Stimulated activated CD4-positive, alpha-beta T cell treated with anti-CD3 and anti-CD28 coated beads, Interleukin-2, amount 100 ng/mL, for 24 hours (primary cell): ENCODE measurements at places on chromosomes 3 and 15.

DNA sequence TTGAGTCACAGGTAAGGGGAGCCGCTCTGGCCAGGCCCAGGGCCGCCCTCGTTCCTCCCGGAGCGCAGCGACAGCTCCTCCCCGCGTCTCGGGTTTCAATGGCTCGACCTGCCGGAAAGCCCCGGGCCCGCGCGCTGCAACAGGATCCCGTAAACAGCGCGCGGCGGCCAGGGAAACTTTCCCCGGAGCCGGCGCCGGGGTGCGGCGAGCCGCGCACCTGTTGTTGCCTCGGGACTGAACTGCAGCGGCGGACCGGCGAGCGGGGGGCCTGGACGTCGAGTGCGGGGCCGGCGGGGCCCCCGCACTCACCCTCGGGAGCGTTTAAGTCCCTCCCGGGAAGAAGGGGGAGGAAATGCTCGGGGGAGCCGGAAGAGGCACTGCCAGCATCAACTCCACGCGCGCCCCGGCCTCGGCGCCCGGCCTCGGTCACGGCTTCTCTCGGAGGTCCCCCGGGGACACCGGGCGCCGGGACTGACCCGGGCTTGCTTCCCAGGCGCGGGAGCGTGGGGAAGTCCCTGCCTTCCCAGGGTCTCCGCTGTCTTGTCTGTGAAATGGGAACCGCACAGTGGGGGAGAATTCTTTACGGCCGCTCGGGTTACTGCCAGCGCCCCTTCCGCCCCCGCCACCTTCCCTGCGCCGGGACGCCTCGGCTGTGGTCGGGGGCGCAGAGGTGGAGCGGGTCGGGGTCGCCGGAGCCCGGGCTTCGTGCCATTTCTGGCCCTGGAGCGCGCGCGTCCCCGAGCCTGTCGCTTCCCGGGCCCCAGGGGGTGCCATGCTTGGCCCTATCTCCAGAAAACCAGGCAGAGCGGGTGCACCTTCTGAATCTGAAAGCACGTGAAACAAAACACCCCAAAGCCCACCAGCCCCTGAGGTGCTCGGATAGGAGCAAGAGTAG is 7.5 kb upstream of the PGPEP1L start:
- peak; percentile 26 for DNase-seq

DNA sequence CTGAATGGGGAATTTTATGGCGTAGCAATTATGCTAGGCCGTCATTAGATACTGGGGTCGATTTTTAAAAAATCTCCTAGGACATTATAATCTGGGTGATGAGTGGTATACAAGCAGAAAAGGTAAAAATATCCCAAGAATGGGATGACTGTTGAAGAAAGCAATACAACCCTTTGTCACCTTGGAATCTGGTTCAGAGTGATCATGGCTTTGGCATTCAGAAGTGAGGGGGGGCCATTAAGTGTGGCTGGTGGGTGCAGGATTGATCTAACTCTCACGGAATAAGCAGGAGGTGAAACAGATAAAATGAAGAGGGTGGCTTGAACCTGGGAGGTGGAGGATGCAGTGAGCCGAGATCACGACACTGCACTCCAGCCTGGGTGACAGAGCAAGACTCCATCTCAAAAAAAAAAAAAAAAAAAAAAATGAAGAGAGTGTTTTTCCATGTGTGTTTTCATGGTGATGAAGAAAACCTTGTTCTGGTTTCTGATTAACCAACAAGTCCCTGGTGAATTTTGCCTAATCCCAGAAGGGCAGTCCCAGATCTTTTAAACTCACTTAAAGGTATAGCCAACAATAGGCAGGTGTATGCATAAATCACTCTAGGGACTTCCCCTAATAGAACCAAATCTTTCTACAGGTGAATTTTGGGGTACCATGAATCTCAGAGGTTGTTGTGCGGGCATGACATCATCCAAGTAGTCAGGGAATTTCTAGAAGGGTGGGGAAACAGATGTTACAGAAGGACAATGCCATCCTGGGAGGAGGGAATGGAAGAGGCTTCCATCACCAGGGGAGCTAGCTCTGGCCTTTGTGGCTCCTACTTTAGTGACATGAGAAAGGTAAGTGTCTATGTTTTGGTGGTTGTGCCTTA is 3.1 kb upstream of the RAD54L2 start:
- DNase-seq, result no peak

DNA sequence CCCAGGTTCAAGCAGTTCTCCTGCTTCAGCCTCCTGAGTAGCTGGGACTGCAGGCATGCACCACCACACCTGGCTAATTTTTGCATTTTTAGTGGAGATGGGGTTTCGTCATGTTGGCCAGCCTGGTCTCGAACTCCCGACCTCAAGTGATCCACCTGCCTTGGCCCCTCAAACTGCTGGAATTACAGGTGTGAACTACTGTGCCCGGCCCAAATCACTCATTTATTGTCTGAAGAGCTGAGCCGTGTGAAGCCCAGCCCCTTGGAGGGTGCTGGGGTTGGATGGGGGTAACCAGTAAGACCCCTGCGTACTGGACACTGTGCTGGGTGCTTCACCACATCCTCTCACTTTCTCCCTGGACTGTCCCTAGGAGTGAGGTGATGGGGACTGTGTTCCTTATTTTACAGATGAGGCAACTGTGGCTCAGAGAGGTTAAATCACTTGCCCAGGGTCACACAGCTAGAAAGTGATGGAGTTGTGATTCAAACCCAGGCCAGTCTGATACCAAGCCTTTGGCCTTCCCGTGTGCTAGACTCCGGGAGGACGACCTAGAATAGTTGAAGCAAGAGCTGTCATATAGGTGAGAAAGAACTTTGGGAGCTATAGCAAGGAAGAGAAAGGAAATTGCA is 41.7 kb upstream of the IREB2 start:
- no peak for DNase-seq

DNA sequence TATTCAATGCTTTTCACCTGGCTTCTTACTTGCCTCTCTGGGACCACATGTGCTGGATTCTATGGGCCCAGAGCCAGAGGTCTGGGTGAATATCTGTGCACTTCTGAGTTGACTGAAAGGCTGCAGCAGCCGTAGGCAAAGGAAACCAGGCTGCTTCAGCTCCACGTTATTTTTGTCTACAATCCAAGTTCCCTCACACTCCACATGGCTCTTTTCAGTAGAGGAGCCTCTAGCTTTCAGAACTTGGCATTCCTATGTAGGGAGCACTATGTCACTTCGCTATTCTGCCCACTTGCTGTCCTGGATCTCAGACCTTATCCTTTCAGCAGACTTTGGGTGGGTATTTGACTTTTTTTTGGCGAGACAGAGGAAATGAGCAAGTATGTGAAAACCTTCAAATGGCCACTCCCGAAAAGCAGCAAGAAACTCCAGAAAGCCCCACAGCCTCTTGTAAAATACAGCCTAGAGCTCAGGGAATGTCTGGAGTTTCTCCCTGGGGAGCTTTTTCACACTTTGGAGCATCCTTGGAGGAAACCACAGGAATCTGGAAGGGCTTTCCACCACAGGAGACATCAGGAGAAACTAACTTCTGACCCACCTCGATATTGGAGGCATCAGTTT is 80.9 kb downstream of the DUT start:
- DNase-seq, result no peak

DNA sequence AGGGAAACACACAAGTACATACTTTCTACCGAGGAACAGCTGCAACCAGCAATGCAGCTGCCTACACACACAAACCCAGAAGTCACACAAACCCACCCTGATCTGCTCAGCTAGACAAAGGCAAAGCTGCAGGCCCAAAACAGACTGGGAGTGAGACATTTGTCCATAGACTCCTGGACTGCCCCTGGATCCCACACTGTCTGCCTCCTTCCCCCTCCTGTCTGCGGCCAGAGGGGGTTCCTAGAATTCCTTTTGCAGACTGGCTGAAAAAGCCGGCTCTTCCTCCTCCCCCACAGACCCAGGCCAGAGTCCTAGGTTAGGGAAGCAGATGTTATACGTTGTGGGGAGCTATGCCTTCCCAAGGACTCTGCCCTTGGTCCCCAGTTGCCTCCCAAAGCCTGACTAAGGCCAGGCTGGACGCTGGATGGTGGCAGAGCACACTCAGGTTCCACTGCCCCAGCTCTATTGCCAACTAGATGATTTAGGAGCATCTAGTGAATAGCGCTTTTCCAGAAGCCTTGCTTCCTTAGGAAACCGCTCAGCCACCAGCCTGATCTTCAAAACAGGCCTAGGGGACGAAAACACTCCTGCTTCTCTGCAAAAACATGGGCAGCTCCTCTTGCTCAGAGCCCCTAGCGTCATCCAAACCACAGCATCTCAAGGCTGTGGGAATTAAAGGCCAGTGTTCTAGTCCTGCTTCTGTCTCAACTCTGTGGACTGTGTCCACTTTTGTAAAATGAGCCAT is 37.4 kb upstream of the CILP start:
- no peak for DNase-seq

- DNase-seq, result no peak
These were observed 702 bp downstream of the TBC1D23 start for GRCh38 chr3:100261485-100261903.

DNA sequence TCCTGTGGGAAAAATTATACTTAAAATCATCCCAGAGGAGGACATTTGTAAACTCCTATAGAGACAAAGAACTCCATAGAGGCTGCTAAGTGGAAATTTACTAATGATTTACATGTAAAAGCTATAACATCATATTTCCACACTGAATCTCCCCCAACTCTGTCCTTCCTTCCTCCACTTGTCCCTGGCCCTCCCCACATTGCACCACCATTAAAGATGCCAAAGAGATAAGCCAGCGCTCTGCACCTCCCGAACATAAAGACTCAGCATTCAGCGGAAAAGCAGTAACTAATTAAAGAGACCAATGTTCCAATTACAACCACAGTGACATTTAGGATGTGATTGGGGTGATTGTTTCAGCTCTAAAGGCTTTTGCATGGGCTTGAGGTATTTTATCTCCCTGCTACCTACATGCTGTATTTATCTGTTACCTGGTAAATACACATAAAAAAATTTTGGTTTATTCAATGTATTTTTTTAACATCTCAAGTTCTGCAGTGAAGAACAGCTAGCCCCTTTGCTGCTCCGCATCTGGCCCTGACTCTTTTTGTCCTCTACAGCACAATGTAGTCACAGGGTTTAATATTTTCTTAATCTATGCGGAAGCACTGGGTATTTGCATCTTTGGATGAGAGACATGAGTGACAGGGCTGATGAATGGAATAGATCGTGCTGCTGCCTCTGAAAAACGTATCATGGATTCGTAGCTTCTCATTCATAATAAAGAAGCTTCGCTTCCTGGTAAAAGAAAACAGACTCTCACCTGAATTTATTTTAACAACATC is 35.3 kb upstream of the B3GNT5 start:
- no peak for DNase-seq
